ENCODE measurements at places on chromosomes 3 and 15. TPM values are rescaled to one million over a fixed set of nuclear protein-coding genes. Genes with fewer than 3 reads are reported as not detected.

Gene GCHFR
- 6.7 TPM for total RNA-seq

Gene ROPN1
- total RNA-seq: not detected

Gene DPPA2
- total RNA-seq: not detected

Gene VEPH1
- not detected for total RNA-seq

Gene PAK6
- total RNA-seq: 0.87 TPM

Gene SUSD5
- total RNA-seq: 3.7 TPM

Gene PP2D1
- total RNA-seq: not detected

Gene GP9
- not detected for total RNA-seq

Gene RETNLB
- not detected for total RNA-seq

Gene WWTR1
- total RNA-seq: 119 TPM

Gene ZNF106
- 11.2 TPM for total RNA-seq

Gene CYP1A1
- 1.9 TPM for total RNA-seq

Gene CHL1
- total RNA-seq: not detected

Gene SCAP
- total RNA-seq: 31.2 TPM

Gene SLC28A1
- not detected for total RNA-seq

Gene CCDC80
- total RNA-seq: 74.9 TPM

Gene SAMD7
- not detected for total RNA-seq

Gene GDPGP1
- total RNA-seq: 4.4 TPM

Gene CSTA
- total RNA-seq: 1.9 TPM

Gene GP5
- total RNA-seq: not detected

Gene CDC25A
- total RNA-seq: 12.3 TPM

Gene PCBP4
- 14.6 TPM for total RNA-seq

Gene CA12
- total RNA-seq: 147 TPM

Gene ITPKA
- total RNA-seq: 2.2 TPM

Gene CIP2A
- total RNA-seq: 9.7 TPM

Gene FHIT
- total RNA-seq: 0.40 TPM

Gene FANCD2OS
- not detected for total RNA-seq

Gene CCR8
- total RNA-seq: not detected

Gene TJP1
- total RNA-seq: 47.2 TPM

Gene GPR160
- 2.2 TPM for total RNA-seq

Gene FSIP1
- 0.51 TPM for total RNA-seq

Gene GOLGA6A
- total RNA-seq: 0.08 TPM

Gene RPL4
- 5,406 TPM for total RNA-seq

Gene ADGRG7
- total RNA-seq: not detected

Gene PLIN1
- total RNA-seq: 0.07 TPM

Gene REC114
- total RNA-seq: not detected

Gene EOGT
- total RNA-seq: 9.9 TPM

Gene COL8A1
- not detected for total RNA-seq

Gene C3orf22
- total RNA-seq: not detected

Gene WDR93
- total RNA-seq: 0.15 TPM

Gene NUDT16
- 5.2 TPM for total RNA-seq

Gene RAB6B
- total RNA-seq: 1.7 TPM

Gene PRRT3
- 1.7 TPM for total RNA-seq

Gene KBTBD12
- total RNA-seq: not detected

Gene CPEB1
- total RNA-seq: 2.4 TPM

Gene C3orf85
- not detected for total RNA-seq

Gene EFCC1
- total RNA-seq: not detected

Gene SPTBN5
- total RNA-seq: 0.22 TPM

Gene AQP9
- total RNA-seq: not detected

Gene ATP10A
- total RNA-seq: 8.2 TPM

Gene PLCH1
- total RNA-seq: 1.4 TPM

Gene KCNMB2
- not detected for total RNA-seq

Gene KNG1
- not detected for total RNA-seq

All from A549 treated with RU486 at 1 μM for 4 hours (cell line).